HepG2 (cell line): ENCODE measurements at places on chromosomes 5 and 9. TPM values are rescaled to one million over a fixed set of nuclear protein-coding genes. Genes with fewer than 3 reads are reported as not detected.

The PCDHAC2 gene
- total RNA-seq: not detected in 2 replicates

GRCh38 chr5:68766952-68767464 is 326.8 kb upstream of the SLC30A5 start:
- no peak for DNase-seq

GRCh38 chr5:120037451-120037850 is 408.1 kb downstream of the FAM170A start:
- DNase-seq: no peak

GRCh38 chr5:88602584-88602983 is 280.4 kb downstream of the MEF2C start:
- peak; percentile 8 for DNase-seq

GRCh38 chr9:134778841-134779411 is 101.7 kb upstream of the FCN2 start:
- DNase-seq: peak; percentile 48

The C1QTNF2 gene
- total RNA-seq: not detected in 2 replicates

The AQP7 gene
- 0.58 and 1.9 TPM in 2 replicates for total RNA-seq

GRCh38 chr5:40873286-40873880 is 32.2 kb downstream of the CARD6 start:
- DNase-seq: no peak

The TLE4 gene
- total RNA-seq: 0.94 and 2.0 TPM in 2 replicates

GRCh38 chr5:68711293-68712200 is 382.3 kb upstream of the SLC30A5 start:
- no peak for DNase-seq

GRCh38 chr9:38371495-38371894 is 21.0 kb upstream of the ALDH1B1 start:
- DNase-seq: peak; percentile 76

- DNase-seq: peak; percentile 63
These were observed 142.7 kb upstream of the IER5L start for GRCh38 chr9:129320575-129321285.

The ZFP2 gene
- total RNA-seq: 0.13 and 0.27 TPM in 2 replicates

- DNase-seq: no peak
These were observed 7.8 kb downstream of the PLEKHG4B start for GRCh38 chr5:99815-100214.

The F2RL1 gene
- 6.3 and 9.9 TPM in 2 replicates for total RNA-seq

The FANCG gene
- total RNA-seq: 43.3 and 45.1 TPM in 2 replicates

DNA sequence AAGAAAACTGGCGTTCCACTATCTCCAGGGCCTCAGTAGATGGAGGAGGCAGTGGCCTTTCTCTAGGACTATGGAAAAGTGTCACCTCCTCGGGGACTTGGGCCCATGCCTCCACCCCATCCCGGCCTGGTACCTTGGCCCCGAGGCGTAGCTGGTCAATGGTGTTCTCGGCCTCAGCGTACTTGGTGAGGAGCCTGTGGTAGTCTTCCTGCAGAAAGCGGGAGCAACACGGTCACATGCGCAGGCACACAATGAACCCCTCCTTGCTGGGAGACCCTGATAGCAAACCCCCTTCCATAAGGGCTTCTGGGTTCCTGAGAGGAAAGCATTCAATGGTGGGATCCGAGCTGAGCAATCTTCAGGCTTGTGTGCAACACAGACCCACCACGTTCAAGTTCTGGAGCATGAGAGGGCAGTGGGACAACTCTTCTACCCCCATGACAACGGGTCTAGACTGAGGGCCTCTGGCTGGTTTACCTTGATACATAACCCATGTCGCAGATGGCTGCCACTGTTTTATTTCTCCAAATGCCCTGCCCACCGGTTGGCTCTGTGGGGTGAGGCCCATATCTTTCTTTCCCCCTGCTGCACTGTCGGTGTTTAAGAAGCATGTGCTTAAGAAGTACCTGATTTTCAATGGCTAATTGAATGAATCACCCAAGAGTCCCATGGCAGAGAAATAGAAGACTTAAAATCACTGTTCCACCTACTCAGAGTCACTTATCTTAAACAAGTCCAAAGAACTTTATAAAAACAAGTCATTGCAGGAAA is 13.6 kb downstream of the AKNA start:
- DNase-seq: no peak

DNA sequence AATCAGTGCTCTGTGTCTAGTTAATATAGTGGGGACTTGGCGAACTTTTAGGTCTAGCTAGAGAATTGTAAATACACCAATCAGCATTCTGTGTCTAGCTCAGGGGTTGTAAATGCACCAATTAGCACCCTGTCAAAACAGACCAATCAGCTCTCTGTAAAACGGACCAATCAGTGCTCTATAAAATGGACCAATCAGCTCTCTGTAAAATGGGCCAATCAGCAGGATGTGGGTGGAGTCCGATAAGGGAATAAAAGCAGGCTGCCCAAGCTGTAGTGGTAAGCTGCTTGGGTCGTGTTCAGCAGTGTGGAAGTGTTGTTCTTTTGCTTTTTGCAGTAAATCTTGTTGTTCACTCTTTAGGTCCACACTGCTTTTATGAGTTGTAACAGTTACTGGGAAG is 3.6 kb upstream of the OTULINL start:
- no peak for DNase-seq

GRCh38 chr9:113899205-113899604 is 23.1 kb downstream of the ZNF618 start:
- DNase-seq: no peak

DNA sequence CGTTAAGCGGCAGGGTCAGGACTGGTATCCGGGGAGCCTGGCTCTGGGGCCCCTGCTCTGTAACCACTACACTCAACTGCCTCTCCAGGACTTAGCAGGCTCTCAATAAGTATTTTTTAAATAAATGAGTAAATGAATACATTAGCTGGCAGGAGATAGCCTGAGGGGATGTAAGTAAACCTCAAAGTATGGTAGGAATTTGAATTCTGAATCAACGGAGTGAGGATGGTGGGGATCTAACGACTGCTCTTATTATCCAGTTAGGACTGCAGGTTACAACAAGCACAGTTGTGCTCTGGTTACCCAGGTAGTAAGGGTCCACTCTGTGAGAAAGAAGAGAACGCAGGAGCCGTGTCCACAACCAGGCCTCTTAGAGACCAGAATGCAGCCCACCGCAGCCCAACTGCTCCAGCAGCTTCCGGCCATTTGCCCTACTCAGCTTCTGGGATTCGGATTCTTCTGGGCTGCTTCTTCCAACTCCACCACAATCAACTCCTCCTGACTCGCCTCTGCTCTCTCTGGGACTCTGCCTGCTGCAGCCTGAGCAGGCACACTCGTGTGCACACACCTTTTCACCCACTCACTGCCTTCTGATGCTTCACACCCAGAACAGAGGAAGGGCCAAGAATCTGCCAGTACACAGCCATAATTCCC is 52.6 kb downstream of the MED27 start:
- no peak for DNase-seq

- no peak for DNase-seq
These were observed 57.4 kb upstream of the DMRTA1 start for GRCh38 chr9:22389271-22389670.

GRCh38 chr5:73663161-73663859 is 37.3 kb downstream of the ARHGEF28 start:
- DNase-seq: peak; percentile 73

The GABRA1 gene
- not detected in 2 replicates for total RNA-seq

- no peak for DNase-seq
These were observed 220.6 kb upstream of the SEMA6A start for GRCh38 chr5:116795189-116795588.

The SPATA31A3 gene
- not detected in 2 replicates for total RNA-seq

- DNase-seq: peak; percentile 19
These were observed 176.0 kb downstream of the MED10 start for GRCh38 chr5:6202149-6202967.

DNA sequence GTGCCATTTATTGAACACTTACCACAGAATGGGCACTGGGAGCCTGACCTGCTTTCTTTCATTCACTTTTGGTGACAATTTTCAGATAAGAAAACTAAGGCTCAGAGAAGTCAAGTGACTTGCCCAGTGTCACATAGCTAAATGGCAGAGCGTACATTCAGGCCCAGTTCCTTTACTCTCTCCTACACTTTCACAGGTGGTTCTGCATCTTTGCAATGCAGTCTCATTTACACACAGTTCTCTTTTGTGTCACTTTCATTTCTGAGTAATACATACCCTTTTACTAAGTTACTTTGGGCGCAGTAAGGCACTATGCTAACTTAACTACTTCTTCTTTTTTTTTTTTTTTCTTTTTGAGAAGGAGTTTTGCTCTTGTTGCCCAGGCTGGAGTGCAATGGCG is 8.3 kb downstream of the NFIL3 start:
- DNase-seq: no peak

GRCh38 chr5:121025671-121026070 is 561.6 kb downstream of the PRR16 start:
- DNase-seq: no peak

DNA sequence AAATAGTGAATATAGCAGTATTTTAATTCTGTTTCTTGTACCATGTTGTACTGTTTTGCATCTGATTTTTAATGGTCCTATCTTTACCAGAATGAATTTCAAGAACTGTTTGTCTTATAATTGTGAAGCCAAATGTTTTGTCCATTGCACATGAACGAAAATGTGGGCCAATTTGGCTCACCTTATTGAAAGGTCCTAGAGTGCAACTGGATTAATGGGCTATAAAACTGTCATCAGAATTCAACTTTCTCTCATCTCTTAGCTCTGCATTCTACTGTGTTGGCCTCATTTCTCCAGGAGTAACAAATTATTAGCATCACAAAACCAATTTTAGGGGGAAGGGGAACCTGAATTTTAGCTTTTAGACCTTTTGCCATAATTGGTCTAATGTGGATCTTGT is 179.4 kb upstream of the NUDT12 start:
- no peak for DNase-seq

The SLC6A3 gene
- total RNA-seq: not detected in 2 replicates

GRCh38 chr9:129868872-129869486 is 33.7 kb downstream of the USP20 start:
- DNase-seq: no peak

GRCh38 chr5:122730037-122730436 is 44.8 kb upstream of the SNX2 start:
- DNase-seq: no peak

The ITGA2 gene
- 10.2 and 15.8 TPM in 2 replicates for total RNA-seq
